PC-3 (cell line): ENCODE measurements at places on chromosomes 13 and 19. TPM values are rescaled to one million over a fixed set of nuclear protein-coding genes. Genes with fewer than 3 reads are reported as not detected.

The PSENEN gene
- 34.3 and 42.9 TPM in 2 replicates for total RNA-seq

GRCh38 chr19:41688098-41688497 lies at the start of gene CEACAM7:
TSS of gene CEACAM7 (minus strand) at chr19:41688270. CDS start at chr19:41688165, 105 bp downstream.
- no peak for DNase-seq

The LILRA1 gene
- not detected in 2 replicates for total RNA-seq

The KANK2 gene
- 96.6 and 98.4 TPM in 2 replicates for total RNA-seq

GRCh38 chr19:36460046-36460445 lies 29.3 kb downstream of the ZNF566 start:
- DNase-seq: no peak

GRCh38 chr19:28014615-28015405 lies 1198.1 kb downstream of the UQCRFS1 start:
- DNase-seq: no peak

- DNase-seq: peak; percentile 27
Observed at GRCh38 chr19:53101518-53101917, 1.7 kb downstream of the ZNF160 start.

The DCT gene
- not detected in 2 replicates for total RNA-seq

The C13orf46 gene
- 0.07 and 0.23 TPM in 2 replicates for total RNA-seq

DNA sequence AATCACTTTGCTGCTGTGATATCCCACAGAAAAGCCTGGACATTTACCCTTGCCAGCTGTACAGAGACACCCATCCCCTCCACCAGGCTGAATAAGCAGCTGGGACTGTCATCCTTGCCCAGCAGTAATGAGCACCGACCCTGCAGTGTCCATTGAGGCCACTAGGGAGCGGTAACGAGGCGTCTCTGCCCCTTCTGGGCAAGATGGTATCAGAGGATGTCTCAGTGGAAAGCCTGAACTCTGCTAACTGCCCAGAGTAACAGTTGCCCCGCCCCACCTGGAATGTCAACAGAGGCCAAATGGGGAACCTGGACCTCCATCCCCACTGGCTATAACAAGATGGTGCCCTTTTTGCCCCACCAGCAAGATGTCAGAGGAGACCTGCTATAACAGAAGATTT lies 22.8 kb upstream of the CEACAM20 start:
- DNase-seq: peak; percentile 60

The GTPBP3 gene
- total RNA-seq: 86.0 and 109 TPM in 2 replicates

GRCh38 chr19:40908976-40909375 lies 26.9 kb upstream of the CYP2A7 start:
- DNase-seq: peak; percentile 58

- peak; percentile 72 for DNase-seq
Observed at GRCh38 chr13:39616087-39616694, 13.2 kb upstream of the LHFPL6 start.

The MISP3 gene
- total RNA-seq: 6.1 and 7.8 TPM in 2 replicates

- no peak for DNase-seq
Observed at GRCh38 chr13:84536906-84537305, 654.6 kb upstream of the SLITRK1 start.

GRCh38 chr19:11361771-11362731 lies 6.8 kb downstream of the PLPPR2 start:
- DNase-seq: no peak

DNA sequence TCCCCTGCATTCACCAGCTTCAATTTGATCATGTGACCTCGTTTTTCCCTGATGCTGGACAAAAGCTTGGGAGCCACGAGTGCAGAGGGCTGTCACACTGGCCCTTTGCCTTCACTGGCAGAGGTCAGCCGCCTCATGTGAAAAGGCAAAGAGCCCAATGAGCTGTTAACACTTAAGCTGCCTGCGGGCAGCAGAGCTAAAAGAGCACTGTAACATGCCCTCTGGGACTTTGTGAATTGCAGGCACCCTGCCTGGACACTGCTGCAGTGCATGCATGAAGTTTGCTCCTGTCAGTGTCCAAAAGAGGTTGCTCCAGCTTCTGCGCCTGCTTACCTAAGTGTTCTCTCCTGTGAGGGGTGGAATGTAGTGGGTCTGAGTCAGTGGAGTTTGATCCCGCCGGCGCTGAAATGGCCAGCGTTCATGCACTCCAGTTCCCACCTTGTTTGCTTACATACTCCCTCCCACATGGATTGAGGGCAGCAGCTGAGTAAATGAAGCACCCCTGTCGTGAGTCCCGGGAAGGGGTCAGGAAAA lies 193.7 kb downstream of the RFC3 start:
- no peak for DNase-seq

The TMC4 gene
- total RNA-seq: 11.2 and 13.4 TPM in 2 replicates

GRCh38 chr13:62687732-62688131 lies 1272.1 kb upstream of the PCDH20 start:
- DNase-seq: no peak

DNA sequence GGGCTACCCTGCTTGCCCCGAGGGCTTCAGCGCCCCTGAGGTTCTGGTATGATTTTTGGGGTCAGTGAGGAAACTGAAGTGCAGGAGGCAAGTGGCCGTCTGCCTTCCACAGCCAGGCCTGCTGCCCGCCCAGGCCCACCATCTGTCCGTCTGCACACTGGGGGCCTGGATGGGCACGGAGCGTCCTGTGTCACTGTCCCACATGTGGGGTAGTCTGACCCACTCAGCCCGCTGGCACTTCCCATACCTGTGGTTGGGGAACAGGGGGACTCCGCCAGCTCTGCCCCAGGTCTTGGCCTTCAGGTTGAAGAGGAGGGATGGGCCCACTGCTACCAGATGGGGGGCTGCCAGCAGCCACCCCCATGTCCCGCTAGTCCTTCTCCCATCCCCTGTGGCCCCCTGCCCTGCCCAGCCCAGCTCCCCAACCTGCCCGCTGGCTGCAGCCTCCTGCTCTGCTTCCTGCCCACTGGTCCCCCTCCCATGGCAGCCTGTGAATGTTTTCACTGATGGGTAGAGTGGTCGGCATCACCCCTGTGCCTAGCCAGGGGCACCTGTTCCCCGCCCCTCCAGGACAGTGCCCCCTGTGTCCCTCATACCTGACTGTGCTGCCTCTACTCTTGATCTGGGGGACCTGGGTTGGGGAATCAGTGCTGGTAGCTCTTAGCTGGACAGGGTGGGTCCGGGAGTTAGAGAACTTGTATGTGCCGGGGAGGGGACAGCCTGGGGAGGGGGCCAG lies 9.5 kb downstream of the PIAS4 start:
- DNase-seq: no peak

The C1QTNF9 gene
- 0.11 TPM in 1 of 2 replicates, not detected in the other for total RNA-seq

DNA sequence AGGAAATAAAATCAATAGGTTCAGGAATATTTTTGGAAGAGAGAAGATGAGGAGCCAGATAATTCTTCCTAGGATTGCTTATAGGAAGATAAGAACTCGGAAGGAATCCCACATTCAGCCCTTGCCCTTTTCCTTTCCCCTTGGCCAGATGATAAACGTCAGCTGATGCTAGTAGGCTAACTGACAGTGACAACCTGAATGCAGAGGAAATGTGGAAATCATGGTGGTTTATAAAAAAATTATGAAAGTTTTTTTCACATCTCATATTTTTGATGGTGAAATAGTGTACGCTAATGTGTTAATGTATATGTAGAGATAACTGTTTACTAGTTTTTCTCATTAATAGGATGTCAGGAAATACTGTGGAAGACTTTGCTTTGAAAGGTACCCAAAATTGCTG lies 56.9 kb downstream of the EDNRB start:
- DNase-seq: no peak

- no peak for DNase-seq
Observed at GRCh38 chr13:65090186-65090585, 2139.9 kb downstream of the PCDH9 start.
